CD4-positive, alpha-beta T cell treated with Interleukin-6 for 4 hours (primary cell): ENCODE measurements at places on chromosomes 7 and 10.

- peak; percentile 58 for DNase-seq
Observed at GRCh38 chr10:71757399-71757922, 15.9 kb downstream of the VSIR start.

- DNase-seq, result no peak
Observed at GRCh38 chr7:74410772-74411171, 42.9 kb upstream of the GTF2IRD1 start.

- DNase-seq, result no peak
Observed at GRCh38 chr7:30935569-30935877, 23.9 kb downstream of the AQP1 start.

GRCh38 chr7:836429-836828, 4.2 kb downstream of the SUN1 start:
- DNase-seq, result no peak

DNA sequence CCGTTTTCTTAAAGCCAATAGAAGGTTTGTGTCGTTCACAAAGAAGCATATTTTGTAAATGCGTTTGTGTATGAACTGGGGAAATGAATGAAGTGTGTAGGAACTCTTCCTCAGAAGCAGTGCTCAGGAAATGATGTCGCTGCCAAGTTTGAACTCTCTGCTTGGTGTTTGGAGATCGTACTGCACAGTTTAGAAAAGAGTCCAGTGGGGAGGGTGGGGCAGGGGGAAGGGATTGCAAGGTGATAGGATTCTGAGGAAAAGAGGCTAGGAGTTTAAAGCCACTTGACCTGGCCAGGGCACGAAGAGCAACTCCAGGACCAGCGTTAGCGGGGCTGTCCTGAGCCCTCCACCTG, 122.2 kb downstream of the CUBN start:
- peak; percentile 22 for DNase-seq

- DNase-seq, result no peak
Observed at GRCh38 chr10:117411479-117412399, 36.5 kb upstream of the PDZD8 start.

DNA sequence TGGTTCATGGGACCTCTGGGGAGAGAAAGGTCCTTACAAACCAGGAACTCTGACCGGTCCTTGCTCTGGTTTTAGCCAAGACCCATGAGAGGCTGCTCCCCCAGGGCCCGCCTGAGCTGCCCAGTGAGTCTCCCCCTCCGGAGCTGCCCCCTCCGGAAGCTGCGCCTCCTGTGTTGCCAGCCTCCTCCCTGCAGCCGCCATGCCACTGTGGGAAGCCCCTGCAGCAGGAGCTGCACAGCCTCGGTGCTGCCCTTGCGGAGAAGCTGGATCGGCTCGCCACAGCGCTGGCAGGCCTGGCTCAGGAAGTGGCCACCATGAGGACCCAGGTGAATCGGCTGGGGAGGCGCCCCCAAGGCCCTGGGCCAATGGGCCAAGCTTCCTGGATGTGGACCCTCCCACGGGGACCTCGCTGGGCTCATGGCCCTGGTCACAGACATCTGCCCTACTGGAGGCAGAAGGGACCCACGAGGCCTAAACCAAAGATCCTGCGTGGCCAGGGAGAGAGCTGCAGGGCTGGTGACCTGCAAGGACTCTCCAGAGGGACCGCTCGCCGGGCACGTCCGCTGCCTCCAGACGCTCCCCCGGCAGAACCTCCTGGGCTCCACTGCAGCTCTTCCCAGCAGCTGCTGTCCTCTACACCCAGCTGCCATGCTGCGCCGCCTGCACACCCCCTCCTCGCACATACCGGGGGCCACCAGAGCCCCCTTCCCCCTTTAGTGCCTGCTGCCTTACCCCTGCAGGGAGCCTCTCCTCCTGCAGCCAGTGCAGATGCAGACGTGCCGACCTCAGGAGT, 40.1 kb downstream of the ZNF467 start:
- DNase-seq, result no peak

DNA sequence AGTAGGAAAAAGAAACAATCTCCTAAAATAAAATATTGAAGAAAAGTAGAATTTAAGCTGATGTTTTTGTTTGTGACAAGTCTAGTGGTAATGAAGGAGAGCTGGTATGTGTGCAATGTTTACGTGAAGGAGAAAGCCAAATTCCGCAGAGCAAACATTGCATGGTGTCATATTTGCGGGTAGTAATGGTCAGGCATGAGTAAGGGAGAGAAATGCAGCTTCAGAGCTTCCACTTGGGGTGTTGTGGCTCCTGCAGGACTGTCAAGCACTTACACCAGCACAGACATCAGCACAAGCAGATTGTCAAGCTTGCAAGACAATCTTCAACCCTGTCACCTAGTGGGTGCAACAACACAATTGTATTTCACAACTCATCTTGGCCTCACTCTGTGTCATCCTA, 136.5 kb upstream of the ETV1 start:
- no peak for DNase-seq

DNA sequence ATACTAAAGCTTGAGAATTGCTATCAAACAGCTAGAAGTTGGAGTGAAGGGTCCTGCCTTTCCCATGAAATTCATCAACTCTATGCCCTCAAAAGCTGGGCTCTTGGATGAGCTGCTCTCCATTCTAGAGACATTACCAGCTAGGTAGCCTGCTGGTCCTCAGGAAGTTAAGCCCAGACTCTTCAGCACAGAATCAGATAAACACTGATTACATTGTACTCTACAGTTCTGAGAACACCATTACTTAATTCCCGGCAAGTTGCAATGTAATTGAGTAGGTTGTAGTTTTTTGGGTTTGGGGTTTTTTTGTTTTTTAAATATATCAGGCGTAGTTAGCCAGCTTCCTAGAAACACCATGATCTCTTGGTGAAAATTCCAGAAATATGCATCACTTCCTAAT, 84.1 kb upstream of the PIK3CG start:
- DNase-seq, result no peak

DNA sequence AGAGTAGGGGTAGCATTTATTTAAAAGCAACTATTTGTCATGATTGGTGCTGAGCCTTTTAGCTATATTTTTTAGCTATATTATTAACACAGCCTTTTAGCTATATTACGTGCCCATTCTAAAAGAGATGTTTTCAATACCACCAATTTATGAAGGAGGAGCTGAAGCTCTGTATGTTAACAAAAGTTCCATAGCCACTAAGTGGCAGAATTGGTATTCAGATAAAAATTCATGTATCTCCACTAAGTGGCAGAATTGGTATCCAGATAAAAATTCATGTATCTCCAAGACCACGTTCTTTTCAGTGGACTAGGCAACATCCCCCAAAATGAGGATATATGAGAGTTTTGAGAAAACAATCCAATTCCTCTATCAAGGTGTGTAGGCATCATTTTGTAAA, 268.6 kb downstream of the HGF start:
- DNase-seq, result no peak

DNA sequence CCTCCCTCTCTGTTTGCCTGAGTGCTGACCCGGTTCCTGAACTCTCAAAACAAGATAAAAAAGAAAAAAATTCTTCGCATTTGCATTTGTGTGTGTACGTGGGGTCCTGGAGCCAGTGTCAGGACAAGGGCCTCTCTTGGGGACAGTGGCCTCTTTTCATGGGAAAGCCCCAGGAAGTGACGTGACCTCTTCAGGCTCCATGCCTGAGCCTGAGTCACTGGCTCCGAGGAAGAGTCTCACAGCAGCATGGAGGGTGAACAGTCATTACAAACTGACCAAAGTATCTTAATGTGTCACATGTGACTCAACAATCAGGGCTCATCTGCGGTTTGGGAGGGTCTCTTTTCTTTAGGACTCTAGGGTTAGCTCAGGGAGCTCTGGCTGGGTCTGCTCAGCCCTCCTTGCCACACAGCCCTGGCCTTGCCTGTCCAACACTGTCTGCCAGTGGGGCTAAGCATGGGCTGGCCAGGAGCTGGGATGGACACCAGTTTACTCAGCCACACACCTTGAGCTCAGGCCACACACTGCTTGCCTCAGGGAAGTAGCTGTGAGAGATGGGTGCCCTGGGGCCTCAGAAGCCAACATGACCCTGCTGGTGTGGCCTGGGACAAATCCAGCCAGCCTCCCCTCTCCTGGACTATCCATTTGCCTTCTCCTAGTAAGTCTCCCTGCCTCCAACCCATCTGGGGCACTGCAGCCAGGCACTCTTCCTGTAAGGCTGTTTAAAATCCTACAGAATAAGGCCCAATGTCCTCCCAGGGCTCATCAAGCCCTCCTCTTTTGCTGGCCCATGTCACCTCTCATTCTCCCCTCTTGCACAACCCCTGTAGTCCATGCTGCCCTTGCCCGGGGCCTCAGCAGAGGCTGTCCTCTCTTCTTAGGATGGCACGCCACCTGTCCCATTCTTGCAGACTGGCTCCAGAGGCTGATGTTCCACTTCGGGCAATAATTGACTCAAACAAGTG, 10.5 kb downstream of the TMEM273 start:
- DNase-seq, result peak; percentile 49

DNA sequence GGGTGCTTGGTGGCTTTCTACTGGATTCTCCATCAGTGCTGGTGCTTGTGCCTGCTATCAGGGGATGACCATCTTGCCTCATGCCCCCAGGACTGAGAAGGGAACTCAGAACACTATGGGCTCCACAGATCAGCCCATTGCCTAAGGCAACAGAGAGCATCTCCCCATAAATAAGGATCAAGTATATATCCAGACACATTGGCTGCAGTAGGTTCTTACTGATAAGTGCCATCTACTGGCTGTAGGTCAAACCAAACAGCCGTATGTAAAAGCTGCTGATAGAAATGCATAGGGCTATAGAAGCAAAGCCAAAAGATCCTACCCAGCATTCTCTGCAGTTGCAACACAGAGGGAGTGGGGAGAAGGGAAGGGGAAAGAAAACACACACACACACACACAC, 153.7 kb downstream of the CDK14 start:
- DNase-seq, result no peak
